Stimulated activated naive CD4-positive, alpha-beta T cell treated with Interleukin-2 at 50 U/mL for 16 hours (primary cell): ENCODE measurements at places on chromosomes 12 and 14.

- DNase-seq = peak; percentile 9
Measured at GRCh38 chr14:54366736-54367735, 29.8 kb upstream of the CDKN3 start.

DNA sequence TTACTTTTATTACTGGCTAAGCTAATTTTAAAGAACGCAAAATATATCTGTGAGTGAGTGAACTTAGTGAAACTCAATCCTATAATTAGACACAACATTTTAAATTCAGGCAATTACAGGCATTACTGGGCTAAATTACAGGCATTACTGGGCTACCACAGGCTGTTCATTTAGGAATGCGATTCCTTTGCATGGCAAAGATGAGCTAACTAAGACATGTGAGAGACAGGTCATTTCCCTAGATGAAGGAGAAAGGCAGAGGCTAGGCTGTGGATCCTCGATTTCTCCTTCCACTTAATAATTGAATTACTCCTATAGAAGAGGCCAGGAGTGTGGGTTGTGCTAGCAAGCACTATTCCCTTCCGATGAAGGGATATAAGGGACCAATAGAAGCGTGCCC lies 429.4 kb upstream of the LMO3 start:
- DNase-seq = no peak

GRCh38 chr14:44966601-44967336 lies 4.8 kb downstream of the TOGARAM1 start:
- no peak for DNase-seq

- DNase-seq = no peak
Measured at GRCh38 chr12:124629117-124629516, 61.7 kb upstream of the NCOR2 start.

DNA sequence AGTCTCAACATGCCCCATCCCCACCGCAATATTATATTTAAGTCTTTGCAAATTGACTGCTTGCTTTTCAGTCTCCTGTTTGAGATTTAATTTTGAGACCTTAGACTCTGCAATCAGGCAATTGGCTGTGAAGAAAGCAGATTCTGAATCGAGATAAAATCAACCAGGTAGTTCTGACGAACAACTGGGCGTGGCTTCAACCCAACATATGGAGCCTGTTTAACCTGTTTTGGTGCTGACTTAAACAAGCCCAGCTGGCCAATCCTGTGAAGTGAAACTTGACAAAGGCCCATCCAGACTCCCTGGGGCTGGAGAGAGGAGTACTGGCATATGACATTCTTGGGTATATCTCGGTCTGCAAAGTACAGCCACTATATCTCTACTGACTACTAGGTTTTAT lies 9.8 kb upstream of the CIPC start:
- no peak for DNase-seq

GRCh38 chr12:119399301-119399700 lies 64.8 kb downstream of the CCDC60 start:
- DNase-seq = no peak

- DNase-seq = no peak
Measured at GRCh38 chr14:97462081-97462480, 664.9 kb downstream of the VRK1 start.

DNA sequence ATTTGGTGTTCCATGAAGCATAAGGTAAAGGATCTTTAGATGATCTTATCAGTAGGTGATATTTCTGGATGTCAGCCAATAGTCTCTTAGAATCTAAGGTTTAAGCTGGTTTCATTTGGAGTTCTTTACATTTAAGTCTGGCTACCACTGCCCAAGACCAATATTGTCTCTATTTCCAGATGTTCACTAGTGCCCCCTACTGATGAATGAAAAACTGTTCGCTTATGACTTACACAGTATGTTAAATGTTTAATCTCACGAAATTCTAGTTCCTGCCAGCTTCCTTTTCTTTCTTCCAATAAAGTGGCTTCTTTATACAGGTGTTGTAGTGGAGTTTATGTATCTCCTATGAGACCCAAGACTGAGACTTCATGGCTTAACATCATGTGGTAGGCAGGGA lies 31.8 kb upstream of the MIS18BP1 start:
- no peak for DNase-seq

GRCh38 chr14:50350975-50351374 lies 38.9 kb downstream of the DMAC2L start:
- no peak for DNase-seq

GRCh38 chr12:110335481-110336045 lies 54.5 kb downstream of the ATP2A2 start:
- DNase-seq = no peak

DNA sequence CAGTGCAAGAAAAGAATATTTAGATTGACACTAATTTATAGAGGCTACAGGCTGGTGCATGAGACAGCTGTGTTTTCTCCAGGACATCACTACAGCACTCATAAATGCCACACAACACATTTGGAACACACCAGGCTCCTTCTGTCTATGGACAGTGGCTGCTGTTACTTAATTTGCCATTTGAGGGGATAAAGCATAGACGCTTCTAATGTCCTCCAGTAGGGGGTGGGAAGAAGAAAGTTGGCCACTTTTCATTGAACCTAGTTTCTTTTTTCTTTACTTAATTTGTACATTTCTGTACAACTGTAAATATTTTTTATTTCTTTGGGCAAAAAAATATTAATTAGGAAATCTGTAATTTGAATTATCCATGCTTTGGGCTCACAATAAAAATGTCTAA lies 12.4 kb upstream of the RTN1 start:
- no peak for DNase-seq

GRCh38 chr12:55974308-55974730 lies 441 bp downstream of the RAB5B start:
- peak; percentile 40 for DNase-seq

GRCh38 chr14:103074729-103075367 lies 9.2 kb upstream of the LBHD2 start:
- peak; percentile 13 for DNase-seq
